H1 (cell line): ENCODE measurements at places on chromosomes 4 and X. TPM values are rescaled to one million over a fixed set of nuclear protein-coding genes. Genes with fewer than 3 reads are reported as not detected.

Gene HAND2
- not detected in 2 replicates for total RNA-seq

Gene CCDC158
- not detected in 2 replicates for total RNA-seq

Gene ITGB1BP2
- 5.1 and 5.2 TPM in 2 replicates for total RNA-seq

Gene GCNA
- total RNA-seq, result 0.95 and 0.96 TPM in 2 replicates

Gene CACNA1F
- total RNA-seq, result 0.77 and 0.84 TPM in 2 replicates

Gene CHM
- total RNA-seq, result 14.8 and 15.5 TPM in 2 replicates

Gene TLR10
- total RNA-seq, result not detected in 2 replicates

Gene ANKRD50
- 23.3 and 25.0 TPM in 2 replicates for total RNA-seq

Gene UGT2B15
- not detected in 2 replicates for total RNA-seq

Gene GDPD2
- total RNA-seq, result 25.6 and 27.6 TPM in 2 replicates

Gene EOLA2
- 22.5 and 25.5 TPM in 2 replicates for total RNA-seq

Gene IL1RAPL1
- 0.29 and 0.35 TPM in 2 replicates for total RNA-seq

Gene C4orf36
- 1.5 TPM in 2 replicates for total RNA-seq

Gene FREM3
- total RNA-seq, result 0.11 TPM in 1 of 2 replicates, not detected in the other

Gene TRIM2
- 58.1 and 59.8 TPM in 2 replicates for total RNA-seq

Gene SLC4A4
- 1.2 and 2.8 TPM in 2 replicates for total RNA-seq

Gene SYTL4
- total RNA-seq, result 0.11 and 0.19 TPM in 2 replicates

Gene HELT
- total RNA-seq, result 0.35 TPM in 1 of 2 replicates, not detected in the other

Gene ARHGAP6
- 0.63 and 0.82 TPM in 2 replicates for total RNA-seq

Gene MAGIX
- total RNA-seq, result 0.37 and 0.46 TPM in 2 replicates

Gene UGT8
- 24.0 and 26.9 TPM in 2 replicates for total RNA-seq

Gene CFAP99
- total RNA-seq, result not detected in 2 replicates

Gene SH3BGRL
- total RNA-seq, result 48.0 and 49.6 TPM in 2 replicates

Gene FGF5
- not detected in 2 replicates for total RNA-seq

Gene STBD1
- 1.4 and 1.7 TPM in 2 replicates for total RNA-seq

Gene GAGE13
- not detected in 2 replicates for total RNA-seq

Gene CLCN3
- 25.8 and 32.8 TPM in 2 replicates for total RNA-seq

Gene MAGEB17
- 1.1 TPM in 1 of 2 replicates, not detected in the other for total RNA-seq

Gene HHIP
- total RNA-seq, result 0.84 and 1.3 TPM in 2 replicates

Gene PRRG1
- total RNA-seq, result 8.1 and 10.2 TPM in 2 replicates

Gene NR3C2
- total RNA-seq, result 3.0 and 3.9 TPM in 2 replicates

Gene RP2
- total RNA-seq, result 6.1 and 6.9 TPM in 2 replicates

Gene CXorf66
- total RNA-seq, result not detected in 2 replicates

Gene CYTL1
- total RNA-seq, result 8.1 and 9.8 TPM in 2 replicates

Gene PRKG2
- total RNA-seq, result 1.2 and 1.5 TPM in 2 replicates

Gene AMBN
- not detected in 2 replicates for total RNA-seq

Gene GLRB
- 0.54 and 1.1 TPM in 2 replicates for total RNA-seq

Gene PALLD
- total RNA-seq, result 25.0 and 26.7 TPM in 2 replicates

Gene PASD1
- total RNA-seq, result 0.09 TPM in 1 of 2 replicates, not detected in the other

Gene SYTL5
- 0.38 and 0.52 TPM in 2 replicates for total RNA-seq

Gene HPF1
- 29.9 and 32.5 TPM in 2 replicates for total RNA-seq

Gene DRD5
- total RNA-seq, result 0.11 TPM in 1 of 2 replicates, not detected in the other

Gene CT47B1
- total RNA-seq, result not detected in 2 replicates

Gene PRR32
- not detected in 2 replicates for total RNA-seq

Gene IBSP
- total RNA-seq, result 0.21 TPM in 1 of 2 replicates, not detected in the other

Gene SMPX
- total RNA-seq, result not detected in 2 replicates

Gene BGN
- 2.1 and 2.4 TPM in 2 replicates for total RNA-seq

Gene SLC25A31
- total RNA-seq, result not detected in 2 replicates

Gene CLDN24
- total RNA-seq, result not detected in 2 replicates

Gene INTS6L
- total RNA-seq, result 5.2 TPM in 2 replicates

Gene DCUN1D4
- 55.9 and 57.3 TPM in 2 replicates for total RNA-seq
